ENCODE measurements at places on chromosomes 11 and 22. TPM values are rescaled to one million over a fixed set of nuclear protein-coding genes. Genes with fewer than 3 reads are reported as not detected.

DNA sequence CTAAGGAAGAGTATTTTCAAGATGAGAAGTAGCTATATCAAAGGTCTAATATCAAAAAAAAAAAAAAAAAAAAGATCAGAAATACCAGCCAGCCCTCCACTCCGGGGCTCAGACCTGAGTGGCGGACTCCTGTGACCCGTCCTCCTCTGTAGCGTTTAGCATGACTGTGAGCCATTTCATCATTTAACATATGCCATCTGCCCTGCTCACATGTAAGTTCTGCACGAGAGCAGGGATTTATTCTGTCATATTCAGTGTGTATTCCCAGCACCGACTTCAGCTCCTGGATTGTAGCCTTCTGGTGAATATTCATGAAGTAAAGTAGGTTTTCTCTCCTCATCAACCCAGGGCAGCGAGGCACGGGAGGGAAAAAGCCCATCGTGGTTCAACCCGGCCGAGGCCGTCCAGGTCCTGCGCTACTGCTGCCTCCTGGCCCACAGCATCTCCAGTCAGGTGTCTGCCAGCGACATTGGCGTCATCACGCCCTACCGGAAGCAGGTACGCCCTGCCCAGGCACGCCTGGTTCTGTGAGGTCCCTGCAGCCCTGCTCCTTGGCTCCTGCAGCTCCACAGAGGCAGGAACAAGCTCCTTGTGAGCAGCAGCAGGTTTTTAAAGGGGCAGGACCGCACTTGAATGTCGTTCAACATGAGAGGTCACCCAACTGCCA lies 12.7 kb upstream of the PANX2 start:
- DNase-seq = no peak
- no peaks in the 10 kb centered on the region for H3K27me3 ChIP-seq
- no peaks in the 10 kb centered on the region for H3K4me1 ChIP-seq
- no peak overlapping the region for H3K4me3 ChIP-seq
- H3K27ac ChIP-seq = no peak overlapping the region
- H3K36me3 ChIP-seq = no peaks in the 10 kb centered on the region

GRCh38 chr11:56331861-56332491 lies 13.9 kb upstream of the OR8K1 start:
- H3K36me3 ChIP-seq = no peaks in the 10 kb centered on the region
- no peaks in the 10 kb centered on the region for H3K27me3 ChIP-seq
- no peak overlapping the region for H3K27ac ChIP-seq
- no peak for DNase-seq
- no peaks in the 10 kb centered on the region for H3K4me1 ChIP-seq

- H3K36me3 ChIP-seq = no peaks in the 10 kb centered on the region
- DNase-seq = no peak
- H3K27me3 ChIP-seq = no peaks in the 10 kb centered on the region
- peaks cover 3% of the 10 kb centered on the region for H3K4me1 ChIP-seq
Observed at GRCh38 chr11:75557666-75558494, 4.2 kb upstream of the SERPINH1 start.

MS4A3 gene
- total RNA-seq = not detected

Measured in PC-3 (cell line).